Hippocampal formation (tissue), 2 donors: ENCODE measurements at places on chromosomes 13 and 19.

GRCh38 chr19:13290741-13291140 is 140.5 kb downstream of the IER2 start:
- DNase-seq, result no peak

GRCh38 chr13:88526186-88526852 is 855.1 kb downstream of the SLITRK5 start:
- no peak for DNase-seq

- DNase-seq, result no peak
These were observed 4.6 kb upstream of the NANOS3 start for GRCh38 chr19:13872339-13872694.

DNA sequence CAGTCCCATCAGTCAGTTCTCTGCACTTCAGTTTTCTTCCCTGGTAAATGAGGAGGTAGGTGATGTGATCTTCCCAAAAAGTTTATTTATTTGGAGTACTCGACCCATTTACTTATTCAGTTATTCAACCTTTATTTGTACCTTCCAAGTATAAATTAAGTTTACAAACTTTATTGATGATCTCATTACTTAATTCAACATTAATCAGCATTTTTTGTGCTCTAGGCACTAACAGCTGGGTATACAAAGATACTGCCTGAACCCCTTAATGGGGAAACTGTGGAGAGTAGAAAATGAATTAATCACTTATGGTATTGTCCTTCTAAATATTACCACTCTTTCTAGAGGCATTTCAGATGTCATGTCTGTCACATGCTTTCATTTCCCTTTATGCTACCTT is 293.3 kb downstream of the DLEU7 start:
- no peak for DNase-seq

- no peak for DNase-seq
These were observed 109.8 kb downstream of the POSTN start for GRCh38 chr13:37488726-37489125.

DNA sequence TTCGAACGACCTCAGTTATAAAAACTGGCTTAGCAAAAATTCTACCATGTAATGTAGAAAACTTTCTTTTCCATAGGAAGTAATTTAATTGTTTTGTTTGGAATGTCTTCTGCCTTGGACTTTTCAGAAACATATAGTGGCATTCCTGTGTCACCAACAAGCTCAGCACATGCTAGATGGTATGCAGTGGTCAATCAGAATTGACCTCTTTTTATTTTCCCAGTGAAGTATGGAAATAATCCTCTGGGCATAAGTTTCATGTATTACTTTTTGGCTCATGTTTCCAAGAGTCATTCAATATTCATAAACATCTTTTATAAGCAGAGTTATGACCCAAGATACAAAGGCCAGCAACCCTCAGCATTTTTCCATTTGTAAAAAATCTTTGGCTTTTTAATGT is 33.6 kb downstream of the NALCN start:
- no peak for DNase-seq

GRCh38 chr13:40434516-40435397 is 231.7 kb downstream of the FOXO1 start:
- no peak for DNase-seq

- no peak for DNase-seq
These were observed 2.7 kb upstream of the MIDN start for GRCh38 chr19:1245494-1246264.

DNA sequence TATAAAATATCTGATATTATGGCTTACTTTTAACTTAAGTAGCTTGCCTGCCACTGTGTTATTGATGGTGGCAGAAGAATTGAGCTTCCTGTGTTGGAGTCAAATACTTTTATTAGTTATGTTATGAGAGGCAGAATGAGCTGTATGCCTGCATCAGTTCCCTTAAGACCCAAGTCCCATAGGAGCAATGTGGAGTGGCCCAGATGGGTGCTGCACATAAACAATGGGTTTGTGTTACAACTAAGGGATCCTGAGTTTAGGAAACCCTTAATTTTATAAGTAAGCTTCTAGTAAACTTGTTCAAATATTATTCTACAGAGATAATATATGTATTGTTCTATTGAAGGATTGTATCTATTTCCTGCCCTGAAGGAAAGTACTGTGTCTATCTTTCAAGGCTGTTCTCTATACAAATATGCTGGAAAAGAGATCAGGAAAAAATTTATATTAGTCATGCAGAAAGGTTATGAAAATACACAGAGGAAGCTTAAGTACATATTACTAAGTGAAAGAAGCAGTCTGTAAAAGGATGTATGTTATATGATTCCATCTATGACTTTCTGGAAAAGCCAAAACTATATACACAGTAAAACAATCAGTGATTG is 2018.0 kb upstream of the PCDH20 start:
- DNase-seq, result no peak

DNA sequence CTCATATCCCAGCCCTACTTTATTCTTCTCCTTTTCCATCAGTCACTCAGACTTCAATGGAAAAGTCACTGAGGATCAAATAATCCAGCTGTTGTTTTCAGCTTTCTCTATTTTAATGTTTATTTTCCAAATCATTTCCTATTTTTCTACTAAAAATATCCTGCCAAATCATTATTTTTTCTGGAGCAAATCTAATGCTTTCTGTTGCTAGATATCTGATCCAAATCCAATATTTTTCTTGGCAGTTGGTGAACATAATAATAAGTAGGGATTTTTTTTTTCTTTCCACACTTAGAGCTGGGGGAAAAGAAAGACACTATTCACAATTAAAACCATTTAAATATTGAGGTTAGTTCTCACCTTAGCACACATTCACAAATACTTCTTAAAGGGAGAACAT is 656.1 kb downstream of the DACH1 start:
- DNase-seq, result no peak

DNA sequence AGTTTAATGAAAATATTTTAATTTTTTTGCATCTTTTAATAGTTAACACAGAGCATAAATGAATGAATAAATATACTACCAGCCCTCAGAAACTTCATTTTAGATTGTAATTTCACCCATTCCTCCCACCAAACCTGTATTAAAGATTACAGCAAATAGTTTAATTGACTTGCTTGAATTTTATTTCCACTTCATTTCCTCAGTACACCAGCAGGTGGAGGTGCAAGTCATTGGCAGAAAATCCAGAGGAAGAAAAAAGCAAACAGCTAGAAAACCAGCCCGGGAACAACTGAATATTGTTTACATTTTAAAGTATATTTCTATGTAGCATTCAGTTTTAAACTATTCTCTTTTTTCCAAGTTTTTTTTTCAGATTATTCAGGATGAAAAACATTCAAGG is 177.8 kb downstream of the OLFM4 start:
- no peak for DNase-seq

DNA sequence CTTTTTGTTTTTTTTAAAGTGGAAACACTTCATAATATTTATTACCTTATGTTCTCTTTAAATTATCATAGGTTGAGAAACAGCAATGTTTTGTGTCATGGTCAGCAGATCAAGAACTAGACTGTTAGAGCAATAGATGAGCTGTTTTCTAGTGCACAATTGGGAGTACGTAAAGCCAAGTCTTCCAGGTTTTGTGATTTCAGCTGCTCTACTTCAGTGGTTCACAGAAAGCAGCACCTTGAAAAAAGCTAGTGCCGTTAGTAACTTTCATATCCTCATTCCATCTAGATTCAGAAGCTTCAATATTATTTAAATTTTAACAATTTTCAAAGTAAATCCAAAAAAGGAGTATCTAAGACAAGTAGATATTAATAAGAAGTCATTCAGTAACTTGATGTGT is 1.9 kb downstream of the GPR18 start:
- no peak for DNase-seq

DNA sequence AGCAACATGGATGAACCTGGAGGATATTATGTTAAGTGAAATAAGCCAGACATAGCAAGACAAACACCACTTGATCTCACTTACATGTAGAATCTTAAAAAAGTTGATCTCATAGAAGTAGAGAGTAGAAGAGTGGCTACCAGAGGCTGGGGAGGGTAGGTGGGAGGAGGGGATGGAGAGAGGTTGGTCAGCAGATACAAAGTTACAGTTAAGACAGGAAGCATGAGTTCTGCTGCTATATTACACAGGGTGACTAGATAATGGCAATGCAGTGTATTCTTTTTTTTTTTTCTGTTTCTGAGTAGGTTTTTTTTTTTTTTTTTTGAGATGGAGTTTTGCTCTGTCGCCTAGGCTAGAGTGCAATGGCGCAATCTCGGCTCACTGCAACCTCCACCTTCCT is 15.2 kb upstream of the THSD1 start:
- no peak for DNase-seq

- DNase-seq, result no peak
These were observed 665 bp downstream of the VASP start for GRCh38 chr19:45507872-45508416.

DNA sequence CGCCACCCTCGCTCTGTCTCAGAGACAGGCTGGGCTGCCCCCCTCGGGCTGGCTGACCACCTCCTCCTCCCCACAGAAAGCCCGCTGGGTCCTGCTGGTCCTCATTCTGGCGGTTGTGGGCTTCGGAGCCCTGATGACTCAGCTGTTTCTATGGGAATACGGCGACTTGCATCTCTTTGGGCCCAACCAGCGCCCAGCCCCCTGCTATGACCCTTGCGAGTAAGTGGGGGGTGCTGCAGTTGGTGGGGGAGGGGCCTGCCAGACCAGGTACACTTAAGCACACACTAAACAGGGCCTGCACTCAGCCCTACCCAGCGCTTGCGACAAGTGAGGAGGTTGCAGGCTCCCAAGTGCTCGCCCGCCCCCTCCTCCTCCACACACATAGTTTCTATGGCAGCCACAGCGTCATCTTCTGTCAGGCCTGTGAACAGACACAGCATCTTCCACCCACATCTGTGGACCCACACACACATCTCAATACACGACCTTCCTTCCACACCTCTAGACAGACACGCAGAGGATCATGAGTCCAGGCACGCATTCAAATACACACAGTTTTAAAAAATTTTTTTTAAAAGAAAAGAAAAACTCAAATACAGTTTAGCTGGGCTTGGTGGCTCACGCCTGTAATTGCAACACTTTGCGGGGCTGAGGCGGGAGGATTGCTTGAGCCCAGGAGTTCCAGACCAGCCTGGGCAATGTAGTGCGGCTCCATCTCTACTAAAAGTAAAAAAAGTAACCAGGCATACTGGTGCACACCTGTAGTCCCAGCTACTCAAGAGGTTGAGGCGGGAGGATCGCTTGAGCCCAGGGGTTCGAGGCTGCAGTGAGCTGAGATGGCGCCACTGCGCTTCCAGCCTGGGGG is 18.4 kb downstream of the PLD3 start:
- DNase-seq, result no peak

- no peak for DNase-seq
These were observed 21.5 kb upstream of the GSX1 start for GRCh38 chr13:27770809-27771208.

DNA sequence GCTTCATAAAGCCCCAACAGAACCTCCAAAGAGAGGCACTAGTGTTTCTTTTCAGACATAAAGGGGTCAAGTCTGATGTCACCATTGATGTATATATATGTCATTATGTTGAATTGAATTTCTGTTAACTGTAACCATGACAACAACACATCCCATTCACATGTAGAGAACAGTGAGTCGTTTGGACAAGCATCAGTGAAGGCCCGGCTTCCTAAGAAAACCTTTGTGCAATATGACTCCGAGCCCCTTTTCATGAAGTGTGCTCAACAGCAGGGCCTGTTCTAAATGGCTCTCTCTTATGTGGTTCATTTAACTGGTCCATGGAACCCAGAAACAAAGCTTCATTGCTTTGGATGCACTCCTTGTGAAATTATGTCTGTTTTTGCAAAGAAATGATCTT is 67.2 kb upstream of the UBL3 start:
- DNase-seq, result no peak
